Hematopoietic multipotent progenitor cell (in vitro differentiated cells): ENCODE measurements at places on chromosomes 2 and 18. TPM values are rescaled to one million over a fixed set of nuclear protein-coding genes. Genes with fewer than 3 reads are reported as not detected.

DNA sequence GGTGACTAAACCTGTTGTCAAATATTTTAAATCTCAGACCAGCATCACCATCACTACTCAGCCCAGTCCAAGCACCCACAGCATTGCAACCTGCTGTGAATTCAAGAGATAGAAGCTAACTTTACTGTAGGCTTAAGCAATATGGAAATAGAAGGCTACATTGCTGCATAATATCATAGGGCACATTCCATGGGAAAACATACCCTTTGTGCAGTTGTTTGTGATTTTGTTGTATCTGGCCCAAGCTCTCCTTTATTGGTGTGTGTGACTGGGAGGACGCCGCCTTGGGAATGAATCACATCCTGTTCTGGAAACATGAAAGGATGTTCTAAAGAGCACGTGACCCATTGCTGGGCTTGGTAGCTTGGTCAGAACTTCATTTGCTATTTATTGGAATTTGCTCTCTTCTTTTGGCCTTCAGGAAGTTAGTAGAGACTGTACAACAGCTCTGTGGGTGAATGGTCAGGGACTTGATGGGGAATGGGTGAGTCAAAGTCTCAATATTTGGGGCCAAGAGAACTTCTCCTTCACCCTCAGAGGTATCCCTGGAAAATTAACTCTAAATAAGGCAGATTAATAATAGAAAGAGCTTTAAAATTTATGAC, 106.8 kb upstream of the SERPINE2 start:
- no peak for DNase-seq

DNA sequence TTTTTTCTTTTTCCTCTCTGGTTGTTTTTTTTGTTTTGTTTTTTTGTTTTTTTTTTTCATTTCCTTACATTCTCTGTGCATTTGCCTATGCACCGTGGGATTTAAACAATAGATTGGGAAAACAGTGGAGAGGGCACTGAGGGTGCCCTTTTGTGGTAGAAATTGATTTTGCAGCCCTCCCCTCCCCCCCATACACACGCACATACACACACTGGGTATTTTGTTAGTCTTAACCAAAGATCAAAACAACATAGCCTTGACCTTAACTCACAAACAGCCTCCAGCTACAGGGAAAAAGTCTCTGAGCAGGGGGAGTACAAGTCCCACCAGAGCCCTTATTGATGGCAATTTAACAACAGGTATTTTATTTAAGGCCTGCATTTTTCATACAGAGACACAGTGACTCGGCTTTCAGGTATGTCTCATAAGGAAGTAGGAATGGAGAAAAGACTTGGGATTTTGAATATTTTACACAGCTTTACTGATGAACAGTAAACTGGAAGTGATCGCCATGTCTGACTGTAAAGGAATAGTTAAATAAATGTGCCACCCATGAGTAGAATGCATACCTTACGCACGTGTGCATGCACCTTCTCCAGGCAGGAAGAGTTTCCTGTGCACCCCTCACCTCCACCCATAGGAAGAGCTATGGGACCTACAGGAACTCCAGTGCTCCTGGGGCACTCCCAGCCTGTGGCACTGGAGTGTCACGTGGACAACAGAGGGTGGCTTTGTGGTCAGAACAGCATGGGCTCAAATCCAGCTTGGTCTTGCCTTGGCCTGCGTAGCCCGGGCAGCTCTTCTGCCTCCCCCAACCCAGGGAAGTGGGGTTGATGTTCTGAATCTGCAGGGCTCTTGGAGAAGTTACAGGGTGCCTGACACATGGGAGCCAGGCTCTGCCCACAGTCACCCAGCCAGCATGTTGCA, 266.4 kb downstream of the ANAPC1 start:
- no peak for DNase-seq

DNA sequence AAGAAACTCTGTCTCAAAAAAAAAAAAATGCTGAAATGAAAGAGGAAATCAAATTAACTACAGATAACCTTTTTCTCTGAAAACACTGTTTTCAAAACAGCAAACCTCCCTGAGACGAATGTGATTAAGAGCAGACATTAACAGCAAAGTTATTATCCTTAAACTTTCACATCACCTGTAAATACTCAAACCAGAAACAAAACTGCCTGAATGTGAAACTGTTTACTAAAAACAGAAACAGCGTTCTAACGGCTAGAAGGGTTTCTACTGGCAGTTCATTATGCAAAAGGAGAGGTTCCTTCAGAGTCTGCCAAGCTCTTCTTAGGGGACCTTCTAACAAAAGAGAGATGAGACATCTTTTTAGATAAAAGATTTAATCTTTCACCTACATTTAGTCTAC, 45.9 kb downstream of the PNO1 start:
- DNase-seq, result no peak

Gene CABYR
- not detected for total RNA-seq
